T-cell (primary cell): ENCODE measurements at places on chromosomes 3 and 15. TPM values are rescaled to one million over a fixed set of nuclear protein-coding genes. Genes with fewer than 3 reads are reported as not detected.
A peak's percentile ranks its signal among the peaks of the same experiment; 100 is the strongest.

The PRSS50 gene
- not detected for total RNA-seq

The PLOD2 gene
- total RNA-seq: 0.39 TPM

The MGLL gene
- total RNA-seq: 1.4 TPM

The DISP2 gene
- 1.4 TPM for total RNA-seq

The SI gene
- not detected for total RNA-seq

The IQCF5 gene
- not detected for total RNA-seq

The WDR49 gene
- total RNA-seq: 0.56 TPM

The C15orf62 gene
- 2.4 TPM for total RNA-seq

The CD200 gene
- 1.3 TPM for total RNA-seq

The RLBP1 gene
- total RNA-seq: not detected

The GPR27 gene
- 0.42 TPM for total RNA-seq

DNA sequence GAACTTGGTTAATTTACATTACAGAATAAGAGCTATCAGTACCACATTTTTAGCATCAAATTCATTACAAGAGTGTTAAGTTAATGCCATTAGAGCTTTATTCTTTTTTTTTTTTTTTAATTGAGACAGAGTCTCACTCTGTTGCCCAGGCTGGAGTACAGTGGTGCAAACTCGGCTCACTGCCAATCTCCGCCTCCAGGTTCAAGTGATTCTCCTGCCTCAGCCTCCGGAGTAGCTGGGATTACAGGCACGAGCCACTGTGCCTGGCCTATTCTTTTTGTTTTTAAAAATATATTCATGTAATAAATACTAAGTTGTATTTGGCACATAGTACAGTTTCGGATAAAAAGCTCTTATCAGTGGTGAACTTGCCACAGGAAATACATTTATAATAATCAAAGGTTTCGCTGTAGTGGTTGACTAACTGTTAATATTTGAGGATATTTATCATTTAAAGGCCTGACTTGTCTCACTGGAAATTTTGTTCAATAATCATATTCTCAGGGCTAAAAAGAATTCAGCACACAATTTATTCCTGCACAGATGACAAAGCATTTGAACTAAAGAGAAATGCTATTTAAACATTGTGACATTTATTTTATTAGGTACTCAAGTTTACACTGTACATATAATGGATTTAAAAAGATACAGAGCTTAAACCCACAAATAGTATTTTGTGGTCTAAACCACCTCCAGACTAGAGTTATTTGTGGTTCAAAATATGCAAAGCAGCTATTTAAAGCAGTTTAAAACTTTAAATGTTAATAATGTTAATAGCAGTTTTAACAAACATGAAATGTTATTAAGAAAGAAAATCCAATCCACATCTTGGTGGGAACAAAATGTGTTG lies 6.1 kb upstream of the LEKR1 start:
- no peak for DNase-seq

DNA sequence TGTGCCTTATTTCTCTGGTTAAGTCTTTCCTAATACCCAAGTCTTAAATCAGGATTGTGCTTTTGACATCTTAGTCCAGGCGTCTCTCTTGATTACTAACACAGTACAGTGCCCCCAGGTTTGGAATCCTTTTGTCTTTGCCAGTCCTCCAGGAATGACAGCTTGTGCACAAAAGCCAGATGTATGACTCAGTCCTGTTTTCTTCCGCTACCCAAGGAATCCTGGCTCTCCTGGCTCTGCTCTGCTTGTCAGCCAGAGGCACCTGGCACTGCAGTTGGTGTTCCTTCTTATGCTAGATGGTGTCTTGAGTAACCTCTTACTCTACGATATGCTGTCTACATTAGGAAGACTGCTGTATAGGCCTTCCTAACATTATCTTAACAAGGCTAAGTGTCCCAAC lies 728.2 kb upstream of the NECTIN3 start:
- DNase-seq: no peak

- DNase-seq: no peak
These were observed 1.9 kb downstream of the AEN start for GRCh38 chr15:88623061-88623460.

DNA sequence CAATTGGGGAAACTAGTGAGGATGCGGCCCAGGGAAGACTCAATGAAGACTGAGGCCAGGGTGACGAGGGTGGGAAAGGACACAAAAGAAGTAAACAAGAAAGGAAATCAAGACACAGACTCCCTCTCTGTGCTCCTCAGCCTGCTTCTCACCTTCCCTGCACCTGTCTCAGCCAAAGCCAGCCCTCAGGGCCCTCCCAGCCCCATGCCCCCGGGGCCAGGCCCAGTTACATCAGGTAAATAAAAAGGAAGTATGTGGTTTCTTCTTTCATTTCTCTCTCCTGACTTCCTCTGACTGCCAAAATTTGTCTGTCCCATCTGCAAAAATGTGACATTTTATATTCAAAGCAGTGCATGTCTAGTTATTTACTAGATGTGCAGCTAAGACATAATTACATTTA lies 328.0 kb downstream of the UACA start:
- DNase-seq: no peak

DNA sequence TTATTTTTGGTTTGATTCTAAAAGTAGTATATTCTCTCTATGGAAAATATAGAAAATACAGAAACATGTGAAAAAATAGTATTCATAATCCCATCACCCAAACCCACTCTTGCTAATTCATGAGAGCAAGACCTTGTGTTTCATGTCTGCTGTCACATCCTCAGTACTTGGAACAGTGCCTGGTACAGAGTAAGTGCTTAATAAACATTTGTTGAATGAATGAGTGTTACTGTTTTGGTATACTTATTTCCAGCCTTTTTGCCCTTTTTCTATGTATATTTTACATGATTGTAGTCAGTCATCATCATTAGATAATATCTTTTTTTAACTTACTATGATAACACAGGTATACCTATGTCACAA lies 59.3 kb downstream of the IL16 start:
- no peak for DNase-seq

DNA sequence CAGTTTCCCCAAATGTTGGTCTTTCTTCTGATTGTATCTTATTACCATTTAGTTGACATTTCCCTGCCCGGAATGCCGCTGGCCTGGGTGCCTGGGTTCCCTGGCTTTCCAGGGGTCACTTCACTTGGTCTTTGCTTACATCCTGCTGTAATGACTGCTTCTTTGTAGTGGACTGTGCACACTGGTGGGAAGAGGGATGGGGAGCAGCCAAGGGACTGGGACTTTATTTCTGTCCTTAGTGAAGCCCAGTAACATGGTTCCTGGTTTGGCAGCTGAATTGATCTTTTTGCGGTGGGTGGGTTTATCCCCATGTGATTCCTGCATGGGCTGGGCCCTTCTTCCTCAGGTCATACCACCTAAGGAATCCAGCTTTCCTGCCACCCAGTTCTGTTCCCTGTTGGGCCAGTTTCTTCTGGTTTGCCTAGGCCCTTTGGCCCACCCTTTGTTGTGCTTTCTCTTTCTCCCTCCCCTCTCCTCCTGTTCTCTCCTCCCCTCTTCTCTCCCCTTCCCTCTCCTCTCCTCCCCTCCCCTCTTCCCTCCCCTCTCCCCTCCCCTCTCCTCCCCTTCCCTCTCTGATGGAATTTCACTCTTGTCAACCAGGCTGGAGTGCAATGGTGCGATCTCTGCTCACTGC lies 41.9 kb downstream of the TRIM71 start:
- DNase-seq: no peak

- no peak for DNase-seq
These were observed 18.9 kb downstream of the CDCP1 start for GRCh38 chr3:45127130-45127822.

DNA sequence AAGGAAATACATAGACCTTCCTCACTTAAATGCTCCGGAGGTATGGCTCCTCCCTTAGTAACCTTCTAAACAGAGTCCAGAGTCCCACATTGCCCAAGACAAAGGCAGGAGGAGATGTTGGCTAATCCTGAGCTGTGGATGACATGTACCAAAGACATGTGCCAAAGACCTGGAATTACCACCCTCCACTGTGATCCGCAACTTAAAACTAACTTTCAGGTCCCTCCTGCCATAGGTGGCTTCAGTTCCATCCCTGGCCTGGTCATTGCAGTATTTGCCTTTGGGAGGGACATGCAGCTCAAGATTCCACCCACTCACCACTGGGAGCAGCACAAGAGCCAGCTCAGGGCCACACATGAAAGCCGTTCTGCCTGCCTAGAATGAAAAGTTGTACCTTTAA lies 28.0 kb downstream of the MYZAP start:
- DNase-seq: no peak

DNA sequence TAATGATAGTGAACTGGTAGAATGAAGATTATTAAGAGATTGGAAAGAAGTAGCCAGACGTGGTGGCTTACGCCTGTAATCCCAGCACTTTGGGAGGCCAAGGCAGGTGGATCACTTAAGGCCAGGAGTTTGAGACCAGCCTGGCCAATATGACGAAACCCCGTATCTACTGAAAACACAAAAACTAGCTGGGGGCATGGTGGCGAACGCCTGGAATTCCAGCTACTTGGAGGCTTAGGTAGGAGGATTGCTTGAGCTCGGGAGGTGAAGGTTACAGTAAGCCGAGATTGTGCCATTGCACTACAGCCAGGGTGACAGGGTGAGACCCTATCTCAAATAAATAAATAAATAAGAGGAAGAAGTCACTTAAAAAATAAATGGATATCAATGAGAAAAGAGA lies 14.0 kb downstream of the USP8 start:
- no peak for DNase-seq

DNA sequence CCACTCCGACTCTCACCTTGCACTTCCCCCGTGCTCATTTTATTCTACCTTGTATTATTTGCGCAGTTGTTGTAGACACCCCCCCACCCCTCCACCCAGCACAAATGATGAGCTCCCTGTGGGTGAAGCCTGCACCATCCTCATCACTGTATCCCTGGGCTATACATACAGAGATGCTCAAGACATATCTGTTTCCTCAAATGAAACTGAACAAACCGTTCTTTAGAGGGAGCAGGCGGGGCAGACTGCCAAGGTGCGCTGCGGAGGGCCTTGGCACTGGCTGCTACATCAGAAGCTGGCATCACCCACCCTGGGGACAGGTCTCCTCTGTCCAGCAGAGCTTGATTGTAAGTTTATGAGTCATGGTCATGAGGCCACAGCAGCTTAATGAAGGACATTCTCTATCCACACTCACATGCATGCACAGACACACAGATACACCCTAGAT lies 29.0 kb downstream of the ADCY5 start:
- no peak for DNase-seq

GRCh38 chr3:114194750-114195149 lies 15.9 kb upstream of the DRD3 start:
- DNase-seq: no peak

GRCh38 chr3:51815614-51816013 lies 36.6 kb upstream of the IQCF6 start:
- no peak for DNase-seq

GRCh38 chr15:72195101-72195511 lies 2.5 kb downstream of the GRAMD2A start:
- no peak for DNase-seq

DNA sequence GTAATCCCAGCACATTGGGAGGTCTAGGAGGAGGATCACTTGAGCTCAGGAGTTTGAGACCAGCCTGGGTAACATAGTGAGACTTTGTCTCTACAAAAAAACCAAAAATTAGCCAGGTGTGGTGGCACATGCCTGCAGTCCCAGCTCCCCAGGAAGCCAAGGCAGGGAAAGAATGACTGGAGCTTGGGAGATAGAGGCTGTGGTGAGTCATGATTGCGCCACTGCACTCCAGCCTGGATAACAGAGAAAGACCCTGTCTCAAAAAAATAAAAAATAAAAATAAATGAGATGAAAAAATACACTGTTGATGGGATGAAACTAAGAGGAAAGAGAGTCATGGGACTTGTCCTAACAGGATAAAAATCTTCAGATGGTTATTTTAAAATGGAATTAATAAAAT lies 137.6 kb downstream of the IMPG2 start:
- DNase-seq: no peak

GRCh38 chr3:50340147-50340447 lies 539 bp downstream of the RASSF1 start:
- no peak for DNase-seq

GRCh38 chr3:134704556-134704955 lies 53.7 kb upstream of the KY start:
- DNase-seq: no peak

GRCh38 chr3:10474847-10475246 lies 30.5 kb downstream of the ATP2B2 start:
- DNase-seq: no peak

DNA sequence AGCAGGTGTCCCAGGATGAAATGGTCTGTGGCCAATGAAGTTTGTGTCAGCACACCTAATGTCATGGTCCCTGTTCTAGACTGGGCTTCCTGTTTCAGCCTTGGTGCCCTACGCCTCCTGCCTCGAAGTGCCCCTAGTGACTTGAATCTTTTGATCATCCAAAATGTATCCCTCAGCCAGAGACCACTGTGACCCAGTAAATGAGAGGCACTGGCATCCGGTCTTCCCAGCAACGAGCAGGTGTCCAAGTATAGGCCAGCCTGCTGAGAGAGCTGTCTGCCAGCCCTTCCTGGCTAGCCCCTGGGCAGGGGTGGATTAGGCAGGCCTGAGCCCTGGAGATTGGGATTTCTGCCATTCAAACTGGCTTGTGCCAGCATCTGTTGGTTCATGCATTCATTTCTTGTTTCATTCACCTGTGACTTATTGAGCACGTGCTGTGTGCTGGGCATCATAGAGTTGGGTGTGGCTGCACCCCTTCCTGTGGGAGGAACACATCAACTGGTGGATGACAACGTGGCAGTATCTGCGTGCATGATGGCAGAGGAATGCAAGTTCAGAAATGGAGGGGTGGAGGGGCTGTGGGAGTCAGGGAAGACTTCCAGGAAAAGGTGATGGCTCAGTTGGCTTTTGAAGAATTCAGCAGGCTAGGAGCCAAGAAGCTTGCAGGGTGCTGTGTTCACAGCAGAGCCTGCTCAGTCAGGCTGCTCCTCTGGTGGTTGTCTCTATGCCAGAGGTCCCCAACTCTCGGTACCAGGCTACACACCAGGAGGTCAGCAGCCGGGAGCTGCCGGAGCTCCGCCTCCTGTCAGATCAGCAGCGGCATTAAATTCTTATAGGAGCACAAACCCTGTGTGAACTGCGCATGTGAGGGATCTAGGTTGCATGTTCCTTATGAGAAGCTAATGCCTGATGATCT lies 21.6 kb downstream of the ESYT3 start:
- no peak for DNase-seq

GRCh38 chr3:10198761-10199649 lies 34.3 kb downstream of the IRAK2 start:
- peak; percentile 74 for DNase-seq
